Omental fat pad (tissue), 4 donors: ENCODE measurements at places on chromosomes 7 and 10. TPM values are rescaled to one million over a fixed set of nuclear protein-coding genes. Genes with fewer than 3 reads are reported as not detected.

- DNase-seq: no peak
Measured at GRCh38 chr7:25311346-25311745, 83.1 kb upstream of the NPVF start.

DNA sequence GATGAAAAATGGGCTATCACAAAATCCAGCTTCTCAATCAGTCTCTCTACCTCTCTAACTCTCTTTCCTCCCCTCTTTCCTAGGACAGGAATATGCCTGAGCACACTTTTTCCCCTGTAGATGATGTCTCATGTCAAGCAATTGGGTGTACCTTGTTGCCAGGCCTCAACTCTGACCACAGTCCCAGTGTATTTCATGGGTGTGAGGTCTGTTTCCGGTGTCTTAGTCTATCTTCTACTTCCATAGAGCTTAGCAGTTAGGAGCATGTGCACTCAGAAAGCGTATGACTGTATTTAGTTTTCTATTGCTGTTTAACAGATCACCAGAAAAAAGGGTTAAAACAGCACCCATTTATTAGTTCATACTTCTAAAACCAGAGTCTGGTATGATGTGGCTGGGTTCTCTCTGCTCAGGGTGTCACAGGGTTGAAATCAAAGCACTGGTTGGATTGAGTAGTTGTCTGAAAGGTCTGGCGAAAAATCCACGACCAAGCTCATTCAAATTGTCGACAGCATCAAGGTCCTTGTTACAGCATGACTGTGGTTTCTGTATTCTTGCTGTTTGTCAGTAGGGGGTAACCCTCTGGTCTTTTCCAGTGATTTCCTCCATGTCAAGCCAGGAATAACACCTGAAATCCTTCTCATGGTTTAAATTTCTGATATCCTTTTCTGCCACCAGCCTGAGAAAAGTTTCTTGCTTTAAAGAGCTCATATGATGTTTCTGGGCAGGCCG lies 130.0 kb downstream of the THSD7A start:
- no peak for DNase-seq

- no peak for DNase-seq
Measured at GRCh38 chr7:32158076-32158475, 87.9 kb upstream of the PDE1C start.

Gene TM9SF3
- 75.5 TPM for total RNA-seq

GRCh38 chr10:27345455-27345920 lies 104.9 kb upstream of the ACBD5 start:
- no peak for DNase-seq

Gene CDHR1
- 0.24 TPM for total RNA-seq

DNA sequence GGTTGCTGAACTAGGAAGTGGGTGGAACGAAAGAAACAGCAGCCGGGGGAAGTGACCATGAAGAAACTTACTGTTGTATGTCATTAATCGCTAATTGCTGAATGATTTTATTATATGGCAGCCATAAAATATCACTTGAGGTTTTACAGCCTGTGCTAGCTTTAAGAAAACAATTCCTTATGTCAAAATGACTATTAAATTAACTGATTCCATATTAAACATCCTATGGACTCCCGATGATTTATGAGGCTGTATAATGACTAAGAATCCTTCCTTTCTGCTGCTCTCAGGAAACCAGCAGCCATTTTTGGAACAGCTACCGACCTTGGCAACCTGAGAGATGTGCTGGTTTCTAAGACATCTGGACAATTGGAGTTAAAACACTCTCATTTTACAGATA lies 421.9 kb downstream of the SORCS3 start:
- DNase-seq: no peak

GRCh38 chr7:137957887-137958286 lies 44.0 kb downstream of the CREB3L2 start:
- no peak for DNase-seq

DNA sequence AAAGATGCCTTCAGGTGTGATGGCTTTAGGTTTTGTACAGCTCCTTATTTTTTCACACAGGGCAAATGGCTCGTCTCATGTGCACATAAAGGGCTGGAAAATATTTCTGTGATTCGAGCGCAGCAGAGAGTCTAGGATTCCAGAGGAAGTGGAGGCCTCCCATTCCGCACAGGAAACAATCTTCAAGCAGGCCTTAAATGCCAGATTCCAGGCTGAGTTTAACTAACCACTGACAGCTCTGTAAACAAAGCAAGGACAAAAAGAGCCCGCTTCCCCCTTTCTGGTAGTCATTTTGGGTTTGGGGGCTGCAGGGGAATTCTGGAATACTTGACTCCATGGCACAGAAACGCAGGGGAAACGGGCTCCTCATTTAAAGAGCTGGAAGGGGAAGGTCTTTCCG lies 87.2 kb downstream of the CALD1 start:
- no peak for DNase-seq

DNA sequence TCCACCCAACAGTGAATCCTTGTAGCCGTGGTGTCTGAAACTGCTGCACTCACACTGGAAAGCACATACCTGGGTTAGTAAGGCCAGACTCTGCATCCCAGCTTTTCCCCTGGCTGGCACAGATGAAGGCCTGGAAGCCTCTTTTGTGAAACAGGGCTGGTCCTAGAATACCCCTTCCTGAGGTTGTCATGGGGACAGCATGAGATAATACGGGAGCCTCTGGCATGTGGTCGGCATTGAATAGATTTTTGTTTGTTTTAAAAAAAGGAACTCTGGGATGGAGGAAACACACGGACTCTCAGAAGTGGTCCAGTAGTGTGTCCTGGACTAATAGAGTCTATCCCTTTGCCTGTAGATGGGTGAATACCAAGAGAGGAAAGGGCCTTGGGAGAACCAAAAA lies 129.7 kb downstream of the TMEM178B start:
- DNase-seq: no peak

Gene H2BK1
- not detected for total RNA-seq

DNA sequence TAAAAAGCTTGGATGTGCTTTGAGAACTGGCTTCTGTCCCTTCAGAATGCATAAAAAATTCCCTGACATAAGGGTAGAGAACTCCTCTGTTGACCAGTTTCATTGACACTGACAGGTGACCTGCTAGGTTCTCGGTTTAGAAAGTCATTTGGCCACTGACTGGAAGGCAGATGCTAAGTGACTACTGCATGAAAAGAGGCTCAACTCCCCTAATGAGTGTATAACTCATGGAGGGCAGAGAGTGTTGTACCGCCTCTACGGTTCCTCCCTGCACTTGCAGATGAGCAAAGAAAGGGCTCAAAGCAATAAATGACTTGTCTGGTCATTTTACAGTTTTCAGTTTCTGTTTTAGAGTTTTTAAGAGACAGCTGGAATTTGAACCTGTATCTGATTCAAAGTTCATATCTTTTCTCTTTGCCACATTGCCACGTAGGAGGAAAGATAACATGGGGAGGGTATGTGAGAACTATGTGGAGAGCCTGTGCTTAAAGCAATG lies 2.9 kb upstream of the FGL2 start:
- DNase-seq: no peak

DNA sequence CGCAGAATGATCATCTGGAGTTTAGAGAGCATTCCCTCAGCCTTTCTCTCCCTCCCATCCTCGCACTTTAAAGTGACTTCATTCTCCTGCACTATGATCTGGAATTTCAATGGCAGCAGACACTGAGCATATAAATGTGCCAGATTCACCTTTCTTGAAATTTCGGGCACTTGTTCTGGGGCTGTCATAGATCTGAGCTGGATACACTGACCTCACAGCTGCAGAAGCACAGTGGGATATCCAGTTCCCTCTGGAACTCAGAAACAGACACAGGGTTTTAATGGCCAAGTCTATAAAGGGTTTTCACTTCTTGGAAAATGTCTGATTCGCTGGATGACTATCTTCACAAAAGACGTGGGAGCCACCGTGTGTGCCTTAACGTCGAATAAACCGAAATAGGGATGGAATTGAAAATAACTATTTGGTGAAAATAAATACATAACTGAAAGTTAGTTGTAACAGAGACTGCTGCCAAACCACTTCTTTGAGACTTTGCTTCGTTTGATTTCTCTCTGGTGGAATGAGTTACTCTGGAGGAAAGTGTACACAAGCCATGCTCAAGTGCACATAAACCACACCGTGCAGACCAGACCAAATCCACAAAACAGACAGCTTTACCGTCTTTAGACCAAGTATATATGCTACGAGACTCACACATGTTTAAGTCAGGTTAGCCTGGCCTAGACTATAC lies 126.1 kb downstream of the SVIL start:
- no peak for DNase-seq

GRCh38 chr10:11225935-11226334 lies 208.3 kb downstream of the CELF2 start:
- no peak for DNase-seq

GRCh38 chr7:112462236-112462635 lies 12.0 kb downstream of the IFRD1 start:
- no peak for DNase-seq

Gene SPDYE2B
- not detected for total RNA-seq

Gene GJD4
- total RNA-seq: not detected

Gene NPC1L1
- 0.65 TPM for total RNA-seq

GRCh38 chr10:102511583-102512274 lies 8.0 kb downstream of the SUFU start:
- DNase-seq: no peak

Gene SEMA4G
- 0.72 TPM for total RNA-seq

- DNase-seq: no peak
Measured at GRCh38 chr10:93871671-93872204, 22.0 kb upstream of the SLC35G1 start.

Gene ARHGAP22
- total RNA-seq: 24.0 TPM

- no peak for DNase-seq
Measured at GRCh38 chr7:27397503-27397902, 154.9 kb downstream of the EVX1 start.
